Body of pancreas (tissue), 4 donors: ENCODE measurements at places on chromosomes 2 and 18. TPM values are rescaled to one million over a fixed set of nuclear protein-coding genes. Genes with fewer than 3 reads are reported as not detected.

GCG gene
- 464 TPM for total RNA-seq

CRYBA2 gene
- total RNA-seq: 26.4 TPM

CAVIN2 gene
- total RNA-seq: 15.8 TPM

AMMECR1L gene
- 9.2 TPM for total RNA-seq

IL36A gene
- total RNA-seq: not detected

SLC14A1 gene
- total RNA-seq: 3.6 TPM

GRCh38 chr2:72004201-72004915 lies 143.3 kb downstream of the CYP26B1 start:
- DNase-seq: no peak
- H3K27ac ChIP-seq: no peak overlapping the region
- no peaks in the 10 kb centered on the region for H3K27me3 ChIP-seq
- no peaks in the 10 kb centered on the region for H3K4me1 ChIP-seq

DNA sequence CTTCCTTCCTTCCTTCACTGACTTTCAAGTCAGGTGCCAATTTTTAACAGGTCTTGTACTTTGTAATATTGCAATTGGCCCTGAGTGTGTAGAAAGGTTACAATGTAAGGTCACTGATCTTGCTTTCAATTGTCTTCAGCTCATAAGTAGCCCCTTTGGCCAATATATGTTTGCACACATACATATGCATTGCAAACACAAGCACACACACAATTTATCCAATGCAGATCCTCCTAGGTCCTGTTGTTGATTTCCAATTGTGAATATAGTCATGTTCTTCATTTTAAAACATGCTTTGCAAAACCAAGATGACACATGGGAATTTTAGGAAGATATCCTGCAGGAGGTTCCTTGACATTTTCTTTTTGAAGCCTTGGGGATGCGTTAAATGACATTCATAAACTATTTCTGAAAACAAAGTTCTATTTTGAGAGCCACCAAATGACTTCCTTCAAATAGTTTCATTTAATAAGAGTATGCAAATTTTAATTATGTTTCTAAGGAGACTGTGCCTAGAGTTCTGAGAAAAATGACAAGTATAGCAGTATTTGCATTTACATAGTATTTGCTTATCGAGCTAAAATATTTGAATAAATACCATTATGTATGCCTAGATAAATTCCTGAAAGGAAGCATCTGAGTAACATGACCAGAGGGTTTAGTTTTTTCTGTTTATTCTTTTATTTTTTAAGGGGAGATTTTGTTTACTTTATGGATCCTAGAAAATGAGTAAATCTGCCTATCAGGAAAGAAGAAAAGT lies 117.1 kb upstream of the TMEFF2 start:
- H3K27me3 ChIP-seq: no peaks in the 10 kb centered on the region
- H3K4me3 ChIP-seq: no peak overlapping the region
- no peaks in the 10 kb centered on the region for H3K4me1 ChIP-seq

- H3K4me3 ChIP-seq: no peak overlapping the region
- no peak overlapping the region for H3K27ac ChIP-seq
- H3K27me3 ChIP-seq: no peaks in the 10 kb centered on the region
- H3K36me3 ChIP-seq: no peaks in the 10 kb centered on the region
- H3K4me1 ChIP-seq: peaks cover 30% of the 10 kb centered on the region
These were observed 36.2 kb downstream of the EFEMP1 start for GRCh38 chr2:55887351-55887750.

GRCh38 chr18:63062246-63062645 lies 257.3 kb downstream of the BCL2 start:
- no peaks in the 10 kb centered on the region for H3K27me3 ChIP-seq
- H3K4me1 ChIP-seq: no peaks in the 10 kb centered on the region
- no peak overlapping the region for H3K27ac ChIP-seq
- no peaks in the 10 kb centered on the region for H3K36me3 ChIP-seq
- DNase-seq: no peak

GRCh38 chr2:196248467-196249094 lies 77.2 kb upstream of the STK17B start:
- DNase-seq: no peak
- H3K4me3 ChIP-seq: no peak overlapping the region
- no peaks in the 10 kb centered on the region for H3K4me1 ChIP-seq

DNA sequence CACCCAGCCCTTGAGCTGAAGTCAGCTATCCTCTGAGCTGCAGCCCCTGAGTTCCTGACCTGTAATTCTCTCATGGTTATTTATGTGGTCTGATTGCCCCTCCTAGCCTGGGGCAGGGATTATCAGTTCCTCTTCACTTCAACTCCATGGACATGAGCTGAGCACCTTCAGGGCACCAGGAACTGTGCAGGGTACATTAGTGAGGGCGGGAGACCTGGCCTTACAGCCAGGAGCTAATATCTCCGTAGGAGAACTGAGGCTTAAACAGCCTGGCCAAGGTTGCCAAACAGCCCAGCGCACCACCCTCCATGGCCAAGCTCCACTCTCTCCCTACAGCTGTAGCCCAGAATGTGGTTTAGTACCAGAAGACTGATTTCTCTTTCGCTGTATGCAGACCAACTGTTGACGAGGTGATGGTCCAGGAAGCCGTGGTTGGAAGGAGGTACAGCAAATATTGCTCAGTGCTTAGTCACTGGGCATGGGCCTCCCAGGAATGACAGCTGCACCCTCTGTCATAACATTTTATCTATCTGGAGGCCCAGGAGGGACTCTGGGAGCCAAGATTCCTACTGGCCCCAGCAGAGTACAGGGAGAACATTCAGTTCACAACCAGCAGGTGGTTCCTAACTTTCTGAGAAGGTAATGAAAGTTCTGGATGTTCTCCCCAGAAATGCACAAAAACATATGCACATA lies 228.7 kb upstream of the SIX2 start:
- no peaks in the 10 kb centered on the region for H3K27me3 ChIP-seq
- no peak overlapping the region for H3K27ac ChIP-seq

GRCh38 chr2:170408461-170409163 lies 230.7 kb downstream of the MYO3B start:
- DNase-seq: no peak
- H3K4me3 ChIP-seq: no peak overlapping the region
- no peak overlapping the region for H3K27ac ChIP-seq
- peaks cover 6% of the 10 kb centered on the region for H3K4me1 ChIP-seq

GRCh38 chr2:115400940-115401339 lies 958.5 kb downstream of the DPP10 start:
- no peak overlapping the region for H3K27ac ChIP-seq
- no peak for DNase-seq
- no peaks in the 10 kb centered on the region for H3K27me3 ChIP-seq

- H3K27ac ChIP-seq: no peak overlapping the region
- H3K27me3 ChIP-seq: no peaks in the 10 kb centered on the region
- H3K4me3 ChIP-seq: no peak overlapping the region
- peaks cover 13% of the 10 kb centered on the region for H3K4me1 ChIP-seq
These were observed 81.6 kb downstream of the PMS1 start for GRCh38 chr2:189865826-189866225.

- no peak overlapping the region for H3K27ac ChIP-seq
- peaks cover 9% of the 10 kb centered on the region for H3K4me1 ChIP-seq
- no peaks in the 10 kb centered on the region for H3K27me3 ChIP-seq
These were observed 592 bp upstream of the METAP1D start for GRCh38 chr2:171999161-171999560.

DNA sequence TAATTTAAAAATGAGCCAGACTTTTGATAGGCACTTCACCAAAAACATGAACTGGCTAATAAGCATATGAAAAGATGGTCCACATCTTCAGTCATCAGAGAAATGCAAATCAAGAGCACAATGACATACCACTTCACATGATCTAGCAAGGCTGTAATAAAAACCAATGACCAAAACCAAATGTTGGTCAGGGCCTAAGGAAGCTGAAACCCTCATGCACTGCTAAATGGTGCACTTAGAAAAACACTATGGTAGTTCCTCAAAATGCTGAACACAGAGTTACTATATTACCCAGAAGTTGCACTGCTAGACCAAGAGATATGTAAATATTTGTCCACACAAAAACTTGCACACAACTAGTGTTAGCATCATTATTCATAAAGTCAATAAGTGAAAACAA lies 504.9 kb upstream of the SOX11 start:
- H3K27ac ChIP-seq: no peak overlapping the region
- no peaks in the 10 kb centered on the region for H3K4me1 ChIP-seq
- H3K27me3 ChIP-seq: no peaks in the 10 kb centered on the region
- DNase-seq: no peak
